Cardiac ventricle fibroblast (primary cell): ENCODE measurements at places on chromosomes 2 and 18. TPM values are rescaled to one million over a fixed set of nuclear protein-coding genes. Genes with fewer than 3 reads are reported as not detected.

Gene KYNU
- 0.25 and 2.5 TPM in 2 replicates for total RNA-seq

Gene MAB21L4
- not detected in 2 replicates for total RNA-seq

Gene TDRD15
- total RNA-seq, result not detected in 2 replicates

Gene CPO
- not detected in 2 replicates for total RNA-seq

Gene RNF103
- 22.5 and 24.0 TPM in 2 replicates for total RNA-seq

Gene SCTR
- not detected in 2 replicates for total RNA-seq

Gene ABCG8
- not detected in 2 replicates for total RNA-seq

Gene ITGA4
- total RNA-seq, result 2.3 and 4.8 TPM in 2 replicates

Gene BCL11A
- total RNA-seq, result 0.05 TPM in 1 of 2 replicates, not detected in the other

Gene GKN1
- total RNA-seq, result not detected in 2 replicates

Gene GPD2
- total RNA-seq, result 10.9 and 29.5 TPM in 2 replicates
